HepG2 (cell line): ENCODE measurements at places on chromosomes 12 and 14. TPM values are rescaled to one million over a fixed set of nuclear protein-coding genes. Genes with fewer than 3 reads are reported as not detected.

The SERPINA9 gene
- not detected in 2 replicates for total RNA-seq

The RILPL1 gene
- 3.9 and 5.8 TPM in 2 replicates for total RNA-seq

The CACNA2D4 gene
- 7.2 and 14.2 TPM in 2 replicates for total RNA-seq

The NPAS3 gene
- not detected in 2 replicates for total RNA-seq

The SLC25A47 gene
- 0.87 and 1.0 TPM in 2 replicates for total RNA-seq
